ENCODE measurements at places on chromosomes 11 and 22.

GRCh38 chr11:68010090-68011041 is at the start of gene ALDH3B1:
TSS of gene ALDH3B1 (plus strand) at chr11:68010327. CDS start at chr11:68015298, 4,971 bp downstream.
- DNase-seq: no peak

DNA sequence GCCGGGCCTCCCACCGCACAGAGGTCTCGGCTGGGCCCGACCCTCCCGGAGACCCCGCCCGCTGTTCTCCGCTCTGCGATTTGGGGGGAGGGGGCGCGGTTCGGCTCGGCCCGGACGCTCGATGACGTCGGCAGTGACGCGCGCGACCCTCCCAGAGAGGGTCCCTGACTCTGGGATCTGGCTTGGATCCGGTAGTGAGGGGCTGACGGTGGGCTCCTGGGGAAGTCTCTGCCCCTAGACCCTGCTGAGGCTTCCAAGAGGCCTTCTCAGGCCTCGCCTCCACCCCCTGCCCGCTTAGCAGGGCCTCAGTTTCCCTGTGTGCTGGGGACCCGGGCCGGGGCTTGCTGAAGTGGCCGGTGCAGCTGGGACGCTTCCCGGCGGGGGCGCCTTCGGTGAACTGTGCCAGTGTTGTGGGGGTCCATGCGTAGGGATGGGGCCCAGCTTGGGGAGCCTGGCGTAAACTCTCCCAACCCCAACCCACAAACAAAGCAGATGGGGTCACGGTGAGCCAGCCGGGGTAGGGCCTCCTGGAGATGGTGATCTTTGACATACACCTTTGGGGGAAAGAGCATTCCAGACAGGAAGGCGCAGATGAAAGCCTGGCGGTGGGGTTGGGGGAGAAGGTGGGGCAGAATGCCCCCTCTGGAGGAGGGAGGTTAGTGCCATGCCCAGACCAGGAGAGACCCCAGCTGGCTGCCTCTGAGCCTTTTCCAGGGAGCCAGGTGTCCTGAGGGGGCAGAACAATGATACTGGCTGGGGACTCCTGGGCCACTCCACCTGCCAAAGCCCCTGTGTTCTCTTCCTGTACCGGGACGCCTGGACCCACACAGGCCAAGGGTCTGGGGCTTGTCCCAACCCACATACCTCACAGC is 1.0 kb downstream of the B4GALNT4 start:
- no peak for DNase-seq

DNA sequence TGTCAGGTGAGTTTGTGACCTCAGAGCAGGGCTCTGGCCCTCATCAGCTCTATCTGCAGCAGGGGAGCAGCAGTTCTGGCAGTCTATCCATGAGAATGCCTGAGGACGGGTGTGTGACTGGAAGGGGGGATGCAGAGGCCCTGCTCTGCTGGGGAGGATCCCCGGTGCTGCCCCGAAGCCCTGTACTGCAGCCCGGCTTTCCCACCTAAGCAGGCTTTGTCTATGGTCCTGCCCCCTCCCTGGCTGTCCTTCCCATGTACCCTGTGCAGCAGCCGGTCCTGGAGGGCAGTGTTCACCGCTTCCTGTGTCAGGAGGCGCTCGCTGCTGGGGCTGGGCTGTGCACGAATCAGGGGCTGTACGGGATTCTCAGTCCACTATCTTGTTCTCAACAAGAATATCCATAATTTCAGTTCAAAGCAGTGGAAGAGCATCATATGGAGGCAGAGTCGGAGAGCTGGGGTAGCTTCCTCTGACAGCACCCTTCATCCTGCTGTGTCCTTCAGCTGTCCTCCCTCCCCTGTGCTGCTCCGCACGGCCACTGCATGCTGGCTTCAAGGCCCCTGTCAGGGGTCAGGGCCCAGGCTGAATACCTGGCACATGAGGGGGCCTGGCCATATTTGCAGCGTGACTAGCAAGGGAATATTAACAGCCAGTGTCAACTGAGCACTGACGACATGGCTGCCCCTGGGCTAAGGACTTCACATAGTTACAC is 125.2 kb downstream of the CTTN start:
- DNase-seq: no peak

- DNase-seq: no peak
These were observed 40.1 kb upstream of the TIMP3 start for GRCh38 chr22:32761251-32761903.

All from stimulated activated CD8-positive, alpha-beta memory T cell treated with anti-CD3 and anti-CD28 coated beads, Interleukin-2, amount 100 ng/mL, for 1 hour (primary cell).